ENCODE measurements at places on chromosomes 7 and 10. TPM values are rescaled to one million over a fixed set of nuclear protein-coding genes. Genes with fewer than 3 reads are reported as not detected.

IRF5 gene
- total RNA-seq, result 28.8 TPM

DNA sequence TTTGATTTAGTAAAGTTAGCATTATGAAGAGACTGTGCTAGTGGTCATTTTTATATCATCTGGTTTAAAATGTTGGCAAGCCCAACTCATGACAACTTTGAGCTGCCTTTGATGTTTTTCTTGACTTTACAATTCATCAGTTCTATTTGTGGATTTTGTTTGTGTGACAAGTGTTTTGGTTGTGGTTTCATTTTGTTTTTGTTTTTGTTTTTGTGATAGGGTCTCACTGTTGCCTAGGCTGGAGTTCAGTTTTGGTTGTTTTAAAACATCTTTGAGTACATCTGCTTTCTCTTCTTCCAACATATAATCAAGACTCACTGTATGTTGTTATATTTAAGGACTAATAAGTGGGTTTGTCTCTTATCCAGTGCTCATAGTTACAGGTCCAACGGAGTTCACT, 17.6 kb upstream of the SFR1 start:
- no peak for DNase-seq

TAF5 gene
- 9.4 TPM for total RNA-seq

GRCh38 chr7:2729031-2729892, 41.3 kb downstream of the AMZ1 start:
- no peak for DNase-seq

DNA sequence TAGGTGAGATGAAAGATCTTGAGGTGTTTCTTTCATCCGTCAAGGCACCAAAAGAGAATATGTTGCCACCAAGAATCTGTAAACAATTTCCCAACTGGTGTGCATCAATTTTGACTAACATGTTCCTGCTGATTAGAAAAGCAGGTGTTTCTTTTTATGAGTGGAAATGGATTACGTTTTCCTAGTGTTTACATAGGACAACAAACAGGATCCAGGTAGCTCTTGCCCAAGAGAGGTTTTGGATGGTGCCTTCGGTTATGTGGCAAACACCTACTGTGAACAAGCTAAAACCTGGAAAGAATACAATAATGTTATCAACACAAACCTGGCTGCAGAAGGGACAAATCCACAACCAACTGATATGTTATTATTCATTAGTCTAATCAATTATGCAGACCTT, 53.6 kb upstream of the WNT16 start:
- DNase-seq, result no peak

- no peak for DNase-seq
These were observed 651.5 kb downstream of the TNS3 start for GRCh38 chr7:46930366-46930765.

SYT15 gene
- total RNA-seq, result 5.7 TPM

GRCh38 chr7:105487579-105488571, 34.2 kb downstream of the PUS7 start:
- no peak for DNase-seq

DNA sequence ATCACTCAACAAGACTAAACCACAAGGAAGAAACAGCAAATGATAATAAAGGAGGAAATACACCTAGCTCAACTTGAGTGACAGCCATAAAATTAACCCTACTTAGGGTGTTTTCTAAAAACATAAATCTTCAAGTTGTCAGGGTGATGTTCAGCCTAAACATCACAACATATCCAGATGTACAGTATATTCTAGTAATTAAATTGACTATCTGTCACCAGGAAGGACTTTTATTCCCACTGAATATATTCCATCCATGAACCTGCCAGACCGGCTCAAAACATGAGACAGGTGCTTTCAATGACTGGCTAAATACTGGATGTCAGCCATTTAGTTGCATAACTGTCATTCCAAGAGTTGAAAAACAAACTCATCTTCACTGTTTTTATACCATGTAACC, 298.1 kb upstream of the NEBL start:
- DNase-seq, result no peak

DNA sequence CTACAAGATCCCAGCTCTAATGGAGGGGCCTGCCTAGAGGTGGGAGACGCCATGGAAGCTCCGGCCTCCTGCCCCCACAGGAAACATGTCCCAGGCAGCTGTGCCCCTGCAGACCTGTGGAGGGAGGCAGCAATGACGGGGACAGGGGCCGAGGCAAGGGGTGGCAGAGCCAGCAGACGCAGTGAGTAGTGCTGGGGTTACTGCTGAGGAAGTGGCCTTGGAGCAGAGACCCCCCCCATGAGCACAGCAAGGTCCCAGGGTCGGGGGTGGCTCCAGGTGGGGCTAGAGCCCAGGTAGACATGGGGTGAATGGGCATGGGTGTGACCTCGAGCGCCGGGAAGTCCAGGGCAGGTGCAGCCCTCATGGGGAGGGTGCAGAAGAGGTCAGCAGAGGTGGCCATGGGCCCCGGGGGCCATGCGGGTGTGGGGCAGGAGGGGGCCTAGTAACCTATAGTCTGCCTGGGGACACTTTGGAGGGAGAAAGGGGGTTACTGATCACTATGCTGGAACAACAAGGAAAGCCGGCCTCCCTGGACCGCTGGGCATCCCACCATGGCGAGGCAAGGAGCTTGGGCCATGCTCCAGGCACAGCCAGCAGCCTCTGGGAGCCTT, 45.5 kb downstream of the JAKMIP3 start:
- no peak for DNase-seq

DNA sequence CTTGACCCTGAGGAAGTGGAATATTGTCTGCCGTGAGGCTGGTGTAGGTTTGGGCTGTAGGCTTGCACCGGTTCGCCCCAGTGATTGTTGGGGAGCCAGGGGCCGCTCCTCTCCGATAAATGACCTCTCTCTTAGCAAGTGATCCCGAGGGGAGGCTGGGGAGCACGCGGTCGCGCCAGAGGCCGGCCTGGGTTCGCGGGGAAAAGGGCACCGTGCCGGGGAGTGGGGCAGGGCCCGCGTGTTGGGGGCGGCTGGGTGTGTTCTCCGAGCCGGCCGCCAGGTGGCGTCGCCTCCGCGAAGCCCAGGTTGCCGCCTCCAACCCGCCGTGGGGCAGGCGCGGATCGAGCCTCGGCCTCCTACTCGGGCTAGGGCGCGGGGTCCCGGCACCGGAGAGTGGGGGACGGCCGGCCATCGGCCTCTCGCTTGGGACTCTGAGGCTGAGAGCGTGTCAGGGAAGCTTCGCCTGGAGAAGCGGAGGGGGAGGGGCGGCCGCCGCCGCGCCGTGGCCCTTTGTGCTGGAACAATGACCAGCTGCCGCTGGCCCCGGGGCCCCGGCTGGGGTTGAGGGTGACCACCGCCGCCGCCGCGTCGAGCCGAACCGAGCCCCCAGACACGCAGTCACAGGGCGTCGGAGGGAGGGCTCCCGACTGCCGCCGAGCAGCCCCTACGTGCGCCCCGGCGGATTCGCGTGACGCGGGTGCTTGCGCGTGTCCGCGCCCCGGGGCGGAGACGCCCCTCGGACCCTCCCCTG, 442 bp upstream of the LZTS2 start:
- peak; percentile 72 for DNase-seq

SLC16A9 gene
- 0.78 TPM for total RNA-seq

DNA sequence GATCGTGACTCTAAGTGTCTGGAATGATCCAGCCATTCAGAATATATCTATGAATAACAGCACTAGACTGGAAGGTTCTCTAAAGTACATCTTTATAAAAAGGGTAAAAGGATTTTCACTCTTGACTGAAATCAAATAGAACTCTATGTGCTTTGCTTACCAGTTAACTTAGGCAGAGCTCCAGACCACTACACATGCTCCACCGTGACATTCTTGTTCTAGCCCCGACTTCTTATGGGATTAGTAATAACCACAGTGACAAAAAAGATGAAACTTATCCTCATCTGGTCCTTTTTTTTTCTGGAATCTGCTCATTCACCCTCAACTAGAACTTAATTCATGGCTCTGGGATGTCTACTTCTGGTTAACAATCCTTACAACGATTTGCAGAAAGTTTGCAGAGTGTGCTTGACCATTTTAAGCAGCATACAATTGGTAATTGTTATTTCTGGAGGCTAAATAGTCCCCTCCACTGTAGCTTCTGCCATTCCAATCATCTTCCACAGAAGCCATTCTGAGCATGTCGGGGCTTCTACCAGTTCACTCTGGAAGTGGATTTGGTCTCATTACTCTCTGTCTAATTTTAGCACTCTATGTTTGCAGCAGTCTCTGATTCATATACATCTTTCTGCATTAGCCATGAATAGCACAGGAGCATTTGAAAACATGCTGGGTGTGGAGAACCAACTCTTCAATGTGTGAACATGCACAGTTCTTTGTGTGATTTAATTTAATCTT, 163.7 kb upstream of the CDC14C start:
- DNase-seq, result no peak

DNA sequence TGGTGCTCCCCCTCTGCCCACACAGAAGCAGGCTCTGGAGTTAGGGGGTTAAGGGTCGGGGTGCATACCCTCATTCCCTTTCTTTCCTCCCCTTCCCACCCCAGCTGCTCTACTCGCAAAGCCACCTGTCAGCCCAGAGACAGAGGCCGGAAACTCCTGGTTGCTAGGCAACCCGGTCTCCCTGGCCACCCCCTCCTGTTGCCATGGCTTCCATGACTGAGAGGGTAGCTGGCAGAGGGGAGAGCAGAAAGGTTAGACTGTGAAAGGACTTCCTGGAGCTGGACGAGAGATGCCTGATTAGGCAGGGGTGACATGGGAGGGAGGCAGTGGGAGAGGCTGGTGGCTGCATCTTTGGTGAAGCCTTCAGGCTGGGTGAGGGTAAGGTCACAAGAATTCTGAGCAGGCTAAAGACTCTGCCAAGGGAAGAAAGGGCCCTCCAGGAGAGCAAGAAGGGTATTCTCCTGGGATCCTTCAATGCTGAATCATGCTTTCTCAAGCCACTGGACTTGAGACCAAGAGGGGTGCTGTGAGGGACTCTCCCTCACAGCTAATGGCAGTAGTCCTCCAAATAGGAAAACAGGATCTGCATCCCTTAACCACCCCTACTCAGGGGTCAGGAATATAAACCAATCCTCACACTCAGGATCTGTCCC, 5.4 kb downstream of the PSD start:
- DNase-seq, result no peak

AEBP1 gene
- total RNA-seq, result 440 TPM

GRCh38 chr10:24664991-24665390, 58.7 kb downstream of the ARHGAP21 start:
- no peak for DNase-seq

DNA sequence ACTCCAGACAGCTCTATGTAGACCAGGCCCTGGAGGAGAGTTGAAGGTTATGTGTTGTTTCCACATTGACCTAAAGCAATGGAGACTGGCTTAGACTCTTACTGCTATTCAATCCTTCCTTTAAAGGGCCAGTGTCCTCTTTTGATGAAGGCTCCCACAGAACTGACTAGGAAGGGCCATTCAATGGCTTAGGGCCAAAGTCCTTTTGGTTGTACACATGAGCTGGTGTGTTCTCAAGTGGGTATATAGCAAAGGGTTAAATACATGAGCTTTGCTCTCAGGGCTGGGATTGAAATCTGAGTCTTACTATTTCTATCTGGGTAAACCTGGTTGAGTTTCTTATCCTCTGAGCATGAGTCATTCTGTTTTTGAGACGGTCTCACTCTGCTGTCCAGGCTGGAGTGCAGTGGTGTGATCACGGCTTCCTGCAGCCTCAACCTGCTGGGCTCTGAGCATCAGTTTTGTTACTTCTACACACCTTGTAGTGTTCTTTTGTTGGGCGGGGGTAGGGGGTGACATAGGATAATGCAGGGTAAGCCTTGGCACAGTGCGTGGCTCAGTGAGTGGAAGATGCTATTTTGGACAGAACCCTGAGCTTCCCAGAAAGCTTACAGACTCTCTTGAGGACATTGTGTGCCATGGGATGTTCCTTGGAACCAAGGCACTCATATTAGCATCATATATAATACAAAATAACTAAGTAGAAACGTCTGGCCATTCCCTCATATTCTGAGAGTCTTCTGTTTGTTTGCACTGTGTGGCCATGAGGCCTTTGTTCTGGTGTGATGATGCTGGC, 90.1 kb downstream of the ABCC2 start:
- DNase-seq, result no peak

- DNase-seq, result no peak
These were observed 785.2 kb downstream of the TYW1 start for GRCh38 chr7:67781841-67782240.

DNA sequence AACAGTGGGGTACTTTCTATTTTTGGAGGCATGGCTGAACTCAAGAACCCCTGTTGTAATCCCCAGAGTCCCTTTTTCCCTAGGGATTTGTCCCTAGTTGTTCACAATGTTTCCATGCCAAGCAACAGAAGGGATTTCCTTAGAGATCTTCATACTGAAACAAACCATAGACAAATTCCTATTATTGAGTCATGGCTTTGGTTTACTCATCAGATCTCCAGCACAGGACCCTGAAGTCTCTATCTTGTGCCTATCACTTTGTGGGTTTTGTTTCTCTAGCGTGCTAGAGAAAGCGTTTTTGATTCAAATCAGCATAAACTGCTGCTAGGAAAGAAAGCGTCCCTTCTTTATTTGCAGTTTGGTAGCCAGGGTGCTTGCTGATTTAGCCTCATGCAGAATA, 165.0 kb downstream of the BAMBI start:
- DNase-seq, result no peak

DNAJC2 gene
- 22.8 TPM for total RNA-seq

GRCh38 chr7:22229148-22229547, 127.8 kb downstream of the RAPGEF5 start:
- no peak for DNase-seq

ZNF467 gene
- total RNA-seq, result 6.9 TPM

OR2A1 gene
- not detected for total RNA-seq

DNA sequence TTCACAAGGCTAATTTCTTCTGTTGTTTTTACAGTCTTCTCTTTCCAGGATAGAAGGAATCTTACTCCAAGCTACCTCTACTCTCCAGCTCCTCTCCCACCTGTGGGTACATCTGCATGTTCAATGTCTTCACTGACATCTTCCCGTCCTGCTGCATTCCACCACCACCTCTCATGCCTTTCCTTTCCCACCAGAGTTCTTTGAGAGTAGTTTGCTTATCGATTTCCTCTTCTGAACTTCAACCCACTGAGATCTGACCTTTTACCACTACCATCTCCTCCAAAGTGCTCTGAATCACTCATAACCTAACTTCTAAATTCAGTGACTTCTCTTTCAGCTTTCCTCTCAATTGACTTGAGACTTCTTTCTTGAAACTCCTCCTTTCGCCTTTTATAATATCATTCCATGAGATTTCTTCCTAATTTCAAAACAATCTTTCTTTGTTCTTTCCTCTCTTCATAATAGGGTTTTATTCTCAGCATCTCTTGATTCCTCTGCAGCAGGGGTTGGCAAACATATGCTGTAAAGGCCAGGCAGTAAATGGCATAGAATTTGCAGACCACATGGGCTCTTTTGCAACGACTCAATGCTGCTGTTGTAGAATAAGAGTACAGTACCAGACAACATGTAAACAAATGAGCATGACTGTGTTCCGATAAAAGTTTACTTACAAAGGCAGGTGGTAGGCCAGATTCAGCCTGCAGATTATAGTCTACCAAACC, 22.1 kb downstream of the ACSL5 start:
- no peak for DNase-seq

- DNase-seq, result no peak
These were observed 101.5 kb upstream of the CSTF2T start for GRCh38 chr10:51800725-51801424.

DNA sequence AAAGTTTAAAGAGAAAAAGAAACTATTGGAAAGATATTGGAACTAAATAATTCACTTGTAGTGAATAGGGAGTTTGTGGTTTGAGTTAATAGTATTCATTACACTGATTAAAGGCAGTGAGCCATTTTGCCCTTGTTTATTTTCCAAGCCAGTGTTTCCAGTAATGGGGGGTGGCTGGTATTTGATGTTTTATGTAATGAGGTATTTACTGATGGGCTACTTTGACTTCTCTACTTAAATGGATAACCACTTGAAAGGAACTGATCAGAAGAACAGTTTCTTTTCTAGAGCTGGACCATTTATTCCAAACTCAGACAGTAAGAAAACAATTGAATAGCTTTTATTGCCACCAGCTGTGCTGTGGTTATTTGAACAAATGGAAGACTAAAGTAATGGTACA, 227.0 kb upstream of the HDAC9 start:
- no peak for DNase-seq

PLCE1 gene
- 16.3 TPM for total RNA-seq
